ENCODE measurements at places on chromosomes 7 and 10.

DNA sequence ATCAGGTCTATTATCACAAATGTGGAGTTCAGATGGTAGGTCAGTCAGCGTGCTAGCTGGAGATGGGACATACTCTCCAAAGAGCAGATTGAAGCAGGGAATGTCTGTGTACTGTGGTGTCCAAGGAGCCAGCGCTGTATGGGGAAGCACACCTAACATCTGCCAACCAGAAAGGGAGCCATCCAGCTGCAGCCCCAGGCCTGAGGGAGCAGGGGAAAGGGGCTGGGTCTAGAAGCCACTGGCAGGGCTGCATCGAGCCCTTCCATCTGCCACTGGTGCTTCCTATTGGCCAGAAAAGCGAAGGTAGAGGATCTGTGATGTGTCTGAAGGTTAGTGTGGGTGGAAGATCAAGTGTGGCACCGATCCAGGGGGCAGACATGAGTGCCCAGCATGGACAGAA is 8.0 kb upstream of the RAMP3 start:
- no peak for DNase-seq

DNA sequence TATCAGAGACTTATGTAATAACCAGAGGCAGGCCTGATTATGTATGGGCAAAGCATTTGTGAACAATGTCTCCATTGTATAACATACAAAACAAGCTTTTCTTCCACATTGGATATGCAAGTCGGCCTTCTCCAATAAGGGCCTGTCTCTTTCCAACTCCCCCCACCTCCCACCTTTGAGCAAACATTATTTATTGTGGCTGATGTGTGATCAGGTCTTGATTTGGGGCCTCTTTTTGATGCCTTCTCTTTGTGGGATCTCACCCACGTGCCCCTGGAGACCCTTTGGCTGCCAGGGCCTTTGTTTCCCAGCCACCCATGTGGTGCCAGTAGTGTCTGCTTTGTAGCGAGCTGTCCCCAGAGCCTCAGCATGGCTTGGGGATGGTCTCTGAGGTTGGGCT is 53.0 kb downstream of the TCF7L2 start:
- DNase-seq, result no peak

GRCh38 chr10:49362596-49363260 is 33.2 kb downstream of the DRGX start:
- DNase-seq, result no peak

DNA sequence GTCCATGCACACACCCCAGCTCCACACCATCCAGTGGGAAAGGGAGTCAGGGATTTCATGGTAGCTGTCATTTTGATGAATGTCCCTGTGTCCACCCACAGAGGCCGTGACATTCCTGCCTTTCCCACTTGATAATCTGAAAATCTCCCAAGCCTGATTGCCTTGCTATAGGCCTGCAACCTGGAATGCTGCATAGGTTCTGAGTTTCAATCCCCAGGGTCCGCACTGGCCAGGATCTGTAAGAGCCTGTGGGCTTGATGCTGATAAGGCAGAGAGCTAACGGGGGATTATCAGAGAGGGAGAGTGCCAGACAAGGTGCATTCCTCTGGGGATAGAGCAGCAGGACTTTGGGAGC is 57.5 kb downstream of the RBM20 start:
- no peak for DNase-seq

- DNase-seq, result no peak
Observed at GRCh38 chr10:61480208-61480607, 27.0 kb upstream of the TMEM26 start.

DNA sequence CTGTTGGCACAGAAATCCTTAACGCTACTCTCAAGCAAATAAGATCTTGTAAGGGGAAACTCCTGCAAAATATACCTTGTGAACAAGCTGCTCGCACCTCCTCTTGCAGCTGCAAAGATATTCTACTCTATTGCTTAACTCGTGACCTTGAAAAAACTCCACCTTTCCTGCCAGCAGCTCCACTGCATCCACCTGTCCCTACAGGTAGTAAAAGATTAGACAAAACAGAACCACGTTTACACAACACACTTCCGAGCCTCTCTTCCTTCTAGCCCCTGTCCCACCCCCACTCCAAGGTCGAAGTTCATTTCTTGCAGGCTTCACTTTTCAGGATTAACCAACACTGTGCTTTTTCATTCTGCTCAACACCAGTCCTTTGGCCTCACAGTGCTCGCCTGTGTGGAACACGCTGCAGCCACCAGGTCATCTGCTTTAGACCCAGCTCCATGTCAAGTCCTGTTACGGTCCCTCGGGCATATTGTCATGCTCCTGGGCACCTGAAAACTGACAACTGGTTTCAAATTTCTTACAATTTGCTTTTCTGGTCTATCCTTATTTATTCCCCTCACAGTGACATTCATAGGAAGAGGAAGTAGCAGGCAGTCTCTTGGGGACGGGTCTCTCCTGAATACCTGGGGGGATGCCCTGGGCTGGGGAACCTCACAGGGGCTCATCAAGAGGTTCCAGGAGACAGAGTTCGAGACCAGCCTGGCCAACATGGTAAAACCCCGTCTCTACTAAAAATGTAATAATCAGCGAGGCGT is 165.8 kb upstream of the KLF14 start:
- no peak for DNase-seq

DNA sequence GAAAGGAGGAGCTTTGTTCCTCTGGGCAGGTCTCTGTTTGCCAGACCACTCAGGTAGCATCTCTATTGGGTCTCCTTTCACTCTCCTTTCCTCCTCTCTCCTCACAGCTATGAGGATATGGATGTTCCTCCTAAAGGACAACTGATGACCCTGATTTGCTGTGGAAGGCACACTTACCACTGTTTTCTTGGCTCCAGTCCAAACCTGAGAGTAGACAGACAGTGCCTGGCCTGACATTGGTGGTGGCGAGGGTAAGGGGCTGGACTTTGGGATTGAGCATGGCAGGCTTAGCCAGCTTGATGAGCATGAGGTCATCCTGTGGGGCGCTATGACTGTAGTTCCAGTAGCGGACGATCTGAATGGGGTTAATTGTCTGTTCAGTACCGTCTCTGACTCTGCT is 3.6 kb downstream of the PRSS37 start:
- DNase-seq, result no peak

DNA sequence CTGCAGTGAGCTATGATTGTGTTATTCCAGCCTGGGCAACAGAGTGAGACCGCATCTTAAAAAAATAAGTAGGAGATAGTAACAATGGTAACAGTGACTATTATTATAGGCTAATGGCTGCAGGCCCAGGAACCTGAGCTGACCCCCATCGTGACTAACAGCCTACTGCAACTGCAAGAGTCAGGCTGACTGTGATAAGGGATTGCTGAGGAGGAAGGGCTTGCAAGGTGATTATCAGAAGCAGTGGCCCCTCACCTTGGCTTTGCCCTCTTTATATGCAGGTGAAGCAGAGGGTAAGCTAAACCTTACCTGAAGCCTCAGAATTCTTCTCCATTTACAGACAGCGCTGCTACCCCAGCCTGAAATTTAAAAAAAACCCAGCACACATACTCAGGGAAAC is 83.9 kb upstream of the SDK1 start:
- no peak for DNase-seq

- DNase-seq, result no peak
Observed at GRCh38 chr10:72026278-72027111, 61.9 kb downstream of the SPOCK2 start.

GRCh38 chr7:91346426-91346825 is 82.2 kb downstream of the FZD1 start:
- DNase-seq, result no peak

DNA sequence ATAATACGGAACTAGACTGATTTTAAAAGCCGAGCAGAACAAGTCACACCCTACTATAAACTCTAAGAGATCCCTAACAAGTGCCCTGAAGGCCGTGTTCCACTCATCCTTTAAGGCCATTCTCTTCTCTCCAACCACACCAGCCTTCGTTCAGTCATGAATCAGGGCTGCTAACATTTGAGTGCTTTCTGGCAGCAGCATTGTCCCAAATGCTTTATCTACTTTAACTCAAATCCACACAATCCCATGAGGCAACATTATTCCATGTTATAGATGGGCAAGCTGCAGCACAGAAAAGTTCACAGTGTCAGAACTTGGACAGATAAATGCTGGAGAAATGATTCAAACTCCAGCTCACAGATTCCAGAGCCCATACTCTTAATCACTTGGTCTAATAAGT is 73.5 kb downstream of the MALSU1 start:
- DNase-seq, result no peak

- no peak for DNase-seq
Observed at GRCh38 chr7:101557978-101558741, 70.9 kb downstream of the MYL10 start.

GRCh38 chr10:114709984-114710383 is 51.9 kb upstream of the ABLIM1 start:
- no peak for DNase-seq
